ENCODE measurements at places on chromosomes 11 and 22.
A peak's percentile ranks its signal among the peaks of the same experiment; 100 is the strongest.

DNA sequence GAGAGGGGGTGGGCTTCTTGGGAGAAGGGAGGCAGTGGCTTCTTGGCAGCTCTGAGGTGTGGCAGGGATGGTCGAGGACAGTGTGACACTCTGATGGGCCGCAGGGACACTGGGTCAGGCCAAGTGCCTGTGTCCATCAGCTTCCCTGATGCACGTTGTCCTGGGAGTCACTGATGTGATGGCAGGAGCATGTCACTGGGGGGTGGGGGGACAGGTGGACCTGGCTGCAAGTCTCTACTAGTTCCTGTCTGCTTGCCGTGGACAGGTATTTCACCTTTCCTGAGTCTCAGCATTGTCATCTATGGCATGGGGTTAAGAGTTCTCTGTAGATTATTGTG is 592.9 kb downstream of the TBC1D22A start:
- H3K4me3 ChIP-seq: no peak overlapping the region
- DNase-seq: no peak
- H3K4me1 ChIP-seq: no peaks in the 10 kb centered on the region
- no peaks in the 10 kb centered on the region for H3K27me3 ChIP-seq
- H3K27ac ChIP-seq: no peak overlapping the region
- H3K36me3 ChIP-seq: no peaks in the 10 kb centered on the region

DNA sequence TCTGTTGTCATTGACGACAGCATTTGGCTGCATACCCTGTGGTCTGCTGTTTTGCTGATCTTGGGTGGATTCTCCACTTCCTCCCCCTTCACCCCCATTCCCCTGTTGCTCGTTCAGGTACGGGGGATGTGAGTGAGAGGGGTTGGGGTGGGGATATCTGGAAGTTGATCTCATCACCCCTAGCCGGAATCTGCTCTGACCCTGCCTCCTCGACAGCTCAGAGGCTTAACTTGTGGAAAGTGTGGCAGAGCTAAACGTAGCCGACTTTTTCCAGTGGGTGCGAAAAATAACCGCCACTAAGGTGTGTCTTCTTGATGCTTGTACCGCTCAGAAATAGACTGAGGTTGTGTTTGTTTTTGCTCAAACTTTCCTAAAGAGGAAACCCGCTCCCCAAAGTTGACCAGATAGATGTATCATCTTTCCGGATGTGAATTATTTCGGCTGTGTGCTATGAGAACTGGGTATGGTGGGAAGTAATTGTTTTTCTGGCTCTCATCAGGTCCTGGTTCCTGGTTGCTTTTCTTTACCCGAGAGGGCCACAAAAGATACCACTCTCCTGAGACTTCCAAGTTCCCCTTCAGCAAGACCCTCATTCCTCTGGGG is 6.6 kb downstream of the ZBTB16 start:
- H3K27me3 ChIP-seq: no peaks in the 10 kb centered on the region
- H3K4me1 ChIP-seq: peaks cover 6% of the 10 kb centered on the region
- peaks cover 4% of the 10 kb centered on the region for H3K36me3 ChIP-seq
- H3K27ac ChIP-seq: no peak overlapping the region

DNA sequence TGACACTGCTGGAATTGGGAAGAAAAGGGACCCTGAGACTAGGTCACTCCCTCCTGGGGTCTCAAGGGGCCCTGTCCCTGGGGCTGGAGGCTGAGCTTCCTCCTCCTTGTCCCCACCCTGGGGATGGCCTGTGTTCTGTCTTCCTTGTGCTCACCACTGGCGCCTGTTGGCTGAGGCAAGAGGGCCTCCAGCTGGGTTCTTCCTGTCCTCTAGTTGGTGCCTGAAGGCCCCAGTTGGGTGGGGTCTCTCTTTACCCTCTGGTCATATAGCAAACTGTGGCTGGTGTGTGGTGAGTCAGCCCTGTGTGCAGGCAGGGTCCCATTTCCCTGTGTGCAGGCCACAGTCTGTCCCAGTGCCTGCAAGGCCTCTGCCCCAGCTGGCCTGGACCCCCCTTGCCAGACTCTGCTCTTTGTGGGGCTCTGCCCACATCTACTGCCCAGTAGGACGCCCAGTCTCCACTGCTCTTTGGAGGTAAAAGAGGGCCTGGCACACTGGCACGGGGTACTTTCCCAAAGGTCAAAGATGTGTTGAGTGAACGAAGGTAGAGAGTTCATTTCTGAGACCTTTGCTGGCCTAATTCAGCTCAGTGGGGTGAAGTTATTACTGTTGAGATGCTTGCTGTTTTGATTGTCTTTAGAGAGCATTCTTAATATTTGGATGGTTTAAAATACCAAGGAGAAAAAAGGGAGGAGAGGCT is 55.1 kb upstream of the CLDN5 start:
- no peaks in the 10 kb centered on the region for H3K36me3 ChIP-seq
- H3K4me3 ChIP-seq: no peak overlapping the region
- DNase-seq: peak; percentile 14

- no peaks in the 10 kb centered on the region for H3K27me3 ChIP-seq
- no peak overlapping the region for H3K27ac ChIP-seq
- H3K4me3 ChIP-seq: no peak overlapping the region
- H3K36me3 ChIP-seq: peaks cover 58% of the 10 kb centered on the region
- H3K4me1 ChIP-seq: no peaks in the 10 kb centered on the region
These were observed 11.2 kb downstream of the KCNQ1OT1 start for GRCh38 chr11:2688381-2689231.

Data from CD14-positive monocyte (primary cell).